ENCODE measurements at places on chromosomes 1 and 21. TPM values are rescaled to one million over a fixed set of nuclear protein-coding genes. Genes with fewer than 3 reads are reported as not detected.

Gene LCE1A
- not detected for total RNA-seq

GRCh38 chr1:224223819-224224714, 41.0 kb downstream of the DEGS1 start:
- H3K27ac ChIP-seq: no peak overlapping the region
- no peaks in the 10 kb centered on the region for H3K27me3 ChIP-seq
- H3K4me1 ChIP-seq: no peaks in the 10 kb centered on the region
- H3K36me3 ChIP-seq: peaks cover 7% of the 10 kb centered on the region
- no peak for DNase-seq

- H3K27ac ChIP-seq: no peak overlapping the region
- H3K27me3 ChIP-seq: no peaks in the 10 kb centered on the region
- H3K4me1 ChIP-seq: peaks cover 32% of the 10 kb centered on the region
- DNase-seq: no peak
Measured at GRCh38 chr1:221695301-221695700, 46.6 kb downstream of the DUSP10 start.

DNA sequence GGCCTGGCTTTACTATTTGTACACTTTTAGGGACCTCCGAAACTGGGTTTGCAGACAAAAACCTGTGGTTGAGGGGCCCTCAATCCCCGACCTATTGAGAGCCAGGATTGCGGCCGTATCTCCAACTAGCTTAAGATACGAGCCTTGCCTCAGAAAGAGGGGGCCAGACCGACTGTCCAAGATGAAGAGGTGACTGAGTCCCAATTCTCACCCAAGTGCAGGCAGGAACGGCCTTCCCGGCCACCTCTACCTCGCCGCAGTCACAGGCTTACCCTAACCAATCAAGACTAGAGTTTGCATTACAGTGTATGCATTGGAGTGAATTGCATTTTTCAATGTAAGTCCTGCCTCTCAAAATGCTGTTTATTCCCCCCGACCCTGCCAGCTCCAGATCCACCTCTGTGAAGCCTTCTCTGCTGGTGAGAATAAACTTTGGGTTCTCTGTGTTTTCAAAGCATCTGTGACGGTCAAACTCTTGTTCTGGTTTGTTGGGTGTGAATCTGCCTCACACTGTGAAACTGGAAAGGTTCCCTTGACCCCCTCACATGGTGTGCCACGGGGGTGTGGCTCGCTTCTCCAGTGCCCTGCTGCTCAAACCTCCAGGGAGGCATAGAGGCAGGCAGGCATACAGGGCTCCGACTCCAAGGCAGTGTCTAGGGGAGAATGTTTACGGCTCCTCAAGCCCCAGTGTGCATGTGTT, 62.2 kb upstream of the WLS start:
- H3K36me3 ChIP-seq: no peaks in the 10 kb centered on the region
- no peak for DNase-seq
- no peaks in the 10 kb centered on the region for H3K27me3 ChIP-seq
- no peaks in the 10 kb centered on the region for H3K4me1 ChIP-seq
- H3K27ac ChIP-seq: no peak overlapping the region

GRCh38 chr1:226678251-226678650, 60.8 kb downstream of the ITPKB start:
- peaks cover 8% of the 10 kb centered on the region for H3K36me3 ChIP-seq
- DNase-seq: no peak
- peaks cover 82% of the 10 kb centered on the region for H3K4me1 ChIP-seq
- peak overlapping the region; percentile 38 for H3K4me3 ChIP-seq

- H3K27me3 ChIP-seq: peaks cover 18% of the 10 kb centered on the region
- H3K36me3 ChIP-seq: no peaks in the 10 kb centered on the region
- no peak for DNase-seq
- no peaks in the 10 kb centered on the region for H3K4me1 ChIP-seq
- no peak overlapping the region for H3K27ac ChIP-seq
Measured at GRCh38 chr1:95086949-95087533, 14.3 kb upstream of the ALG14 start.

DNA sequence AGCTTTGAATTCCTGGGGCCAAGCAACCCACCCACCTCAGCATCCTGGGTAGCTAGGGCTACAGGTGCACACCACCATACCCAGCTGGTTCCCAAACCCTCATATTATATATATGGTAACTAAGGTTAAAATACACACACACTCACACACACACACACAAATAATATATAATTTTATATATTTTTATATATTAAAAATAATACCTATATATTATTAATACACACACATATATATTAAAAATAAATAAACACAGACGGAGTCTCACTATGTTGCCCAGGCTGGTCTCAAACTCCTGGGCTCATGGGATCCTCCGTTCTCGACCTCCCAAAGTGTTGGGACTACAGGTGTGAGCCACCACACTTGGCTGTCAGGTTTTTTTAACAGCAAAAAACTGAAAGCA, 31.9 kb downstream of the SCAF4 start:
- peaks cover 3% of the 10 kb centered on the region for H3K4me1 ChIP-seq
- DNase-seq: no peak
- no peak overlapping the region for H3K4me3 ChIP-seq
- H3K36me3 ChIP-seq: peaks cover 44% of the 10 kb centered on the region
- no peaks in the 10 kb centered on the region for H3K27me3 ChIP-seq

DNA sequence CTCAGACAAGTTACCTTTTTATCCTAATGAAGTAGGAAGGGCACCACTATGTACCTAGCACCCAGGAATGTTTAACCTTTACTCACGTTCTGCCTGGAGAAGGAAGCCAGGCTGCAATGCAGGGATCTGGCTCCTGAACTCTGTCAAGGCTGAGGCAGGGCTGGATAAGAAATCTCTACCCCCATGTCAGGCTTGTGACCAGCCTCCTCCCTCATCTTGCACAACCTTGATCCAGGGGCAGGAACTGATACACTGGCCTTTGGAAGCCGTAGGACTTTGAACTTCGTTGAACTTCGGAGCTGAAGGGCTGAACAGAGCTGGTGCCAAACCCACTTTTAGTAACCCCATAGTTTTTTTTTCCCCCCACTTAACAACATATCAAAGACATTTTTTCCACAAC, 8.0 kb upstream of the AKR1A1 start:
- DNase-seq: no peak
- peaks cover 29% of the 10 kb centered on the region for H3K4me1 ChIP-seq
- H3K27me3 ChIP-seq: peaks cover 41% of the 10 kb centered on the region
- H3K27ac ChIP-seq: no peak overlapping the region
- H3K36me3 ChIP-seq: no peaks in the 10 kb centered on the region

Measured in activated CD8-positive, alpha-beta memory T cell treated with anti-CD3 and anti-CD28 coated beads, Interleukin-2, amount 10 ng/mL, durations not matched to agents 7 days and 5 days (primary cell).